GM12864 (cell line): ENCODE measurements at places on chromosomes 7 and 10.

DNA sequence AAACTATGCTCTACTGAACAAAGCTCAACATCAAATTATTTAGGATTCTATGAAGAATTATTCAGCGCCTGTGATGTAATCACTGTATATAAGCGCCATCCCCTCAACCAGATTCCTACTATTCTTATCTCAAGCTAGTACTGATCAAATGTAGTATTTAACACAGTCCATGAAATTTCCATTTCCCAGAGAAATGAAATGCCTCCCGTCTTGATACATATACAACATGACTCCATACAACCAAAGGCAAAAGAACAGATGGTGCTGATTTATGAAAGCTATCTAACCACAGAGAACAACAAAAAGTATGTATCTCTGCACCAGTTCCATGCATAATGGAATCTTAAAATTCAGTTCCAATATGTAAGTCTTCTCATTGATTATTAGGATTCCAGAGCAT is 406.1 kb downstream of the PARD3 start:
- DNase-seq = no peak

DNA sequence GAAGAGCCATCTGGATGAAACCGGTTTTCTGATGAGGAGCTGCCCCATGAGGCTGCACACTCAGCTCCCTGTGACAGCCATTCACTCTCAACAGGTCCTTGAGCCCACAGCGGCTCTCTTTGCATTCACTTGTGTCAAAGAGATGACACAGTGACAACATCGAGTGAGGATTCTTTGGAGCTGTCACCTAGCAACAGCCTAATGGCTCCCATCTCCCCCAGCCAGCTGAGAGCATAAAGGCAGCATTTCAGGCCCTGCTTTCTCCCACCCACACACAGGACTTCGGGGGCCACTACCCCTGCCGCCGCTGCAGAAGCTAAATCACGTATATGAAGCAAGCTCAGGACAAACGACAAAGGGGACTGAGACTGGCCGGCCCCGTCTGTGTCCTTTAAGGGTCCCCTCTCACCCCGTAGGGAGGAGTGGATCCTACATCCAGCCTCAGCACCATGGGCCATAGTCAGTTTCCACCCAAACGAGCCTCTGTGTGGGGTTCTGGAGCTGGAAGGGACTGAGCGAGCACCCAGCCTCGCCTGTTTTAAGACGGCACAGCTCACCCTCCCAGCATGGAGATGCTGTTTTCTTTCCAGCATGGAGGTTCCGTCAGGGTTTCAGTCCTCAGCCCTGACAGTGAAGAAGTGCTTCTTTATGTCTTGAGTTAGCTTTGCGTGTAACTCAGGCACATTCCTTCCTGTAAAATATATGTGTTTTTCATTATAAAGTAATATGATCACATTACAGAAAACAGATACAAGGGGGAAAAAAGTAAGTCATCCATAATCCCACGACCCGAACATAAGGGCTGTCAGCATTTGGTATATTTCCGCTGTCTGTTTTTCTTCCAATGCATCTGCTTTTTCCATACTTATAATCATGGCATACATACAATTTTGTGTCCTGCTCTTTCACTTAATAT is 4.9 kb downstream of the CPA4 start:
- no peak for DNase-seq

- DNase-seq = no peak
These were observed 41.9 kb upstream of the TPST1 start for GRCh38 chr7:66163186-66163610.

DNA sequence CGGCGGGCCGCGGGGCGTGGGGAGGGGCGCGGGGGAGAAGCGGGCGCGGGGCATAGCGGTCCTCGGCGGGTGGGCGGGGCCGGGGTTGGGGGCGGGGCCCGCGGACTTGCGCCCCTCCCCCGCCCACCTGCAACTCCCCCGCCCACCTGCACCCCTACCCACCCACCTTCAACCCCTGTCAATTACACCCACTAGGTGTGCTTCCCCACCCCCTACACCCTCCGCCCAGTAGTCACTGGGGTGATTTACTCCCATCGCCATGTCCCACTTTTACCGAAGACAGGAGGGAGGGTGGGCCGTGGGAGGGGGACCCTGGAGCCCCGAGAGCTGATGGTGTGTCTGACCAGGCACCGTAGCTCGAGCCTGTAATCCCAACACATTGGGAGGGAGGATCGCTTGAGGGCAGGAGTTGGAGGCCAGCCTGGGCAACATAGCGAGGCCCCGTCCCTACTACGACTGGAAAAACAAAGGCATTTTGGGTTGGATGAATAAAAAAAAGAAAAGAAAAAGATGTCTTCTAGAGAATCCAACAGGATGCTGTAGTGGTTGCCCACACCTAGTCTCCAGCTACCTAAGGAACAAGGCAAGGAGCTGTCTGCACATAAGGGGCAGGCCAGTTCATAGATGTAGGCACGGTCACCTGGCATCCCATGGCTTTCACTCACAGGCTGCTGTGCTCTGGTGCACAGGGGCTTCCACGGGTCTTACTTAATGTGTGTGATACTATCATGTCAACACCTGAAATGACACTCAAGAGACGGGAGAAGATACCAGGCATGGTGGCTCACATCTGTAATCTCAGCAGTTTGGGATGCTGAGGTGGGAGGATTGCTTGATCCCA is 761 bp downstream of the KCTD7 start:
- DNase-seq = no peak

DNA sequence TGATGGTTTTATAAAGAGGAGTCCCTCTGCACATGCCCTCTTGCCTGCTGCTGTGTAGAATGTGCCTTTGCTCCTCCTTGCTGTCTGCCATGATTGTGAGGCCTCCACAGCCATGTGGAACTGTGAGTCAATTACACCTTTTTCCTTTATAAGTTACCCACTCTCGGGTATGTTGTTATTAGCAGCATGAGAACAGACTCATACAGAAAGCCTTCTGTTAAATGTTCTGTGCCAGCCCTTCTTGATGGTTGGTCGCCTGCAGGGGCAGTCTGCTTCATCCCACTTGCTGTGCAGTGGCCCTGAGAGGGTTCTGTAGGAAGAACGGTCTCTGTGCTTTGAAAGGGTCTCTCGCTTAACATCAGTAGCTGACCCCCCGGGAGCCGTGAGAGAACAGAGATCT is 248.9 kb upstream of the IGFBP3 start:
- no peak for DNase-seq

- DNase-seq = no peak
These were observed 9.6 kb downstream of the IL2RA start for GRCh38 chr10:6052247-6053221.

- DNase-seq = no peak
These were observed 4.2 kb upstream of the HOXA10 start for GRCh38 chr7:27178366-27178765.

DNA sequence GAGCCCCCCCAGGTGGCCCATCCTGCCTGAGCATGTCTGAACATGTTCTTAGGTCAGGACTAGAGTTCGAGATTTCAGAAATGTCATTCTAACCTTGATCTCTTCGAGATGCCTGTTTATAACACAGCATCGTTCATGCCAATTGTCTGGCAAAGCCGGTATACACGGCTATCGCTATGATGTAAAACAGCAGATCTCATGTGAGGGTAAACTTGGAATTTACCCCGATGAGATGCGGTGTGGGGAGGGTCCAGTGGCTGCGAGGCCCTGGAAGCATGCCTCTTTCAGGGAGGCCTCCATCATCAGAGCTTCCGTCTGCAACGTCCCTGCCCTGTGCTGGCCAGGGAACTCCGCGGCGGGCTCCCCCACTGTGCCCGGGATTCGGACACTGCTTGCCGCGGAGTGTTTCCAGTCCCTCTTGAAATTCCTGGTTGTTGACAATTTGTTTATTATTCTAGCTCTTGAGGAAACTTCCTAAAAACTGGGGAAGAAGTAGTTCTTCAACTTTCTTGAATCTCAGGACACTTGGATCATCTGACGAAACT is 168.6 kb upstream of the RHEB start:
- no peak for DNase-seq

- DNase-seq = no peak
These were observed 409.0 kb upstream of the LRGUK start for GRCh38 chr7:133718131-133718530.

DNA sequence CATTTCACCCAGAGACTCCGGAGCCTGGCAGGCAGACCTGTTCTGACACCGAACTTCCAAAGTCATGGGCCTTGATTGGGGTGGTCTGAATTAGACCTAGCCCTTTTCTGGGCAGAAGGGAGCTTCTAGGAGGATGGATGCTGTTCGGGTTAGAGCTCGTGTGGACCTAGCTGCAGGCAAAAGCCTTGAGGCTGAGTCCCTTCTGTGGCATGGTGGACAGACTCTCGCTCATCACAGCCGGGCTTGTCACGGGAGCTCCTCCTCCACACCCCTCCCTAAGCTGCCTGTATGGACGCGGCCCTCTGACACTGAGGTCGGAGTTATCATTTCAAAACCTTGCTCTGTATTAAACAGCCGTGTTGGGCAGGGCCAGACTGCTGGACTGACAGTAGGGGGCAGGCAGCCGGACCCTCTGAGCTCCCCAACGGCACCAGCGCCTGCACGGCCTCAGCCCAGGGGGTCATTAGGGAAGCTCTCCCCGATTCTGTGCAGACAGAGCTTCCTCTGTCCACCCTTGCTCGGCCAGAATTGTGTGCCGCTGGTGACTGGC is 2.2 kb downstream of the IRF5 start:
- no peak for DNase-seq

GRCh38 chr10:113908236-113908635 is 53.8 kb downstream of the NHLRC2 start:
- DNase-seq = no peak

DNA sequence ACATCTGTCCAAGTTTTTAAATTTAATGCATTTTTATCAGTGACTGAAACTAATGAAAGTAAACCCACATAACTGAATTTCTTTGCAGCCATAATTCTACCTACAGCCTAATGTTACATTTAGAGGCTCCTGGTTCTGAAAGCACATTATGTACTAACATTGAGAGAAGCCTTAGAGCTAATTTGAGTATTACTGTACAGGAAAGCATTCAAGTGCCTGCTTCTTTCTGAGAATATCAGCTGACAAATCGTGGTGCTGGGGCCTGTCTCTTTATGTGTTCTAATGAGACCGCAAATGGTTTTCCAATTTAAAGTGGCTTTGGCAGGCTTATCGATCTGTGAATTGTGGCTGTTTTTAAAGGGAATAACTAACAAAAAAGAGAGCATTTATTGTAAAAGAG is 32.3 kb upstream of the DGKB start:
- DNase-seq = no peak

GRCh38 chr10:77685432-77685831 is 47.8 kb upstream of the KCNMA1 start:
- DNase-seq = no peak

DNA sequence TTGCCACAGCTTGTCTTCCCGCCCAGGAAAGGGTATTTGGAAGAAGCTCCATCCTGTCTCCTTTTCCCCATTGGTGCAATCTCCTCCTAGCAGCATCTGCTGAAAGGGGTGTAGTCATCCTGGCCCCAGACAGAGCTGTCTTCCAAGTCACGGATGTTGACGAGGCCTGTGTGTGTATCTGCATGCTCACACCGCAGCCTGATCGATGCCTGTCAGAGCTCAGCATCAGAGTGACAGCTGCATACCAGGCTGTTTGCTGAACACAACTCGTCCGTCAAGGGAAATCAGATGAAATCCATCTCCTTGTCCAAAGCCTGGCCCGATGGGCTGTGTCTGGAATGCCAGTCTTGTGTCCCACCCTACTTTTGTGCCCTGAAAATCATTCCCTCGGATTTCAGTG is 21.2 kb upstream of the LRRC4 start:
- no peak for DNase-seq

DNA sequence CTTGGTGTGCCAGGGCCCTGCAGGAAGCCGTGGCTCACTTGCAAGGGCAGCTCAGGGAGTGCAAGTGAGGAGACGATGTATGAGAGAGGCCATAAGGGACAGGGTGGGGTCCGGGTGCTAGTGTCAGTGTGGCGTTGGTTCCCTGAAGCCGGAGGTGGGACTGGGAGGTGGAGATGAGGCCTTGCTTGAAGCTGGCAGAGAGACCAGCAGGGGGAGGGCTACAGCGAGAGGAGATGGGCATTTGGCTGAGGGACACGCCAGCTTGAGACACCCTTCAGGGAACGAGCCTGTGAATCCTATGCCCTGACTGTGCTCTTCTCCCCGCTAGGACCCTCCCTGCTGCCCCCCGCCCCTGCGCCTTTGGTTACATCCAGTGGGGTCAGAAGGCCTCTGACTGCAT is 529.1 kb downstream of the TCERG1L start:
- DNase-seq = no peak

DNA sequence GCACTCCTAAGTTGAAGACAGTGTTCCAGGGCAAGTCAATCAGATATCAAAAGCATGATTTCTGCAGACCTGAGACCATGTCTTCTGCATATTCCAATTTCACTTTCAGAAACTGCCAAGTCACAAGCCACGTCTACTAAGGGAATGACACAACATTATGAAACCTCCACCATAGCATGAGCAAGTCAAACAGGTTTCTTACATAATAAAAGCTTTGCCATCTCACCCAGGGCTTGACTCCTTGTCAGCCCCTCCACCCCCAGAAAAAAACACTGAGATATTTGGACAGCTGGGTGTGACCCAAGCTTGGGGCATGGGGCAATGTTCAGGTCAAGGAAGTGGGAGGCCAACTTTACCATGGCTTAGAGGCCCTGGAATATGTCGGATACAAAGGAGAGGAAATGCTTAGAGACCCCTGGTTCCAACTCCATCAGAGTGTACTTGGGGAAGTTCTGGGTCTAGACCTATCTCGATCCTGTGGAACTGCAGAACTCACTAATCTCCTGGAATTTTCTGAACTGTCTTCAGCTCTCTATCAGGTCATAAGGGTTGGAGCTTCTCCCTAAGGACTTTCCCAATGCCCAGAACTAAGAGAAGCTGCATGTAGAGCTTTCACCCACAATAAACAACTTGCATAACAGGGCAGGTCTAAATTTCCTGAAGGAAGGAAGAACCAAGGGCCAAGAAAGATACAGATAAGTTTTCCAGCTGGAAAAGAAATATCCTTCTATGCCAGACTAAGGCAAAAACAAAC is 80.6 kb upstream of the NAMPT start:
- DNase-seq = peak; percentile 48

GRCh38 chr7:1669064-1669951 is 769 bp upstream of the ELFN1 start:
- no peak for DNase-seq

GRCh38 chr10:65110009-65110408 is 1588.8 kb downstream of the REEP3 start:
- no peak for DNase-seq

DNA sequence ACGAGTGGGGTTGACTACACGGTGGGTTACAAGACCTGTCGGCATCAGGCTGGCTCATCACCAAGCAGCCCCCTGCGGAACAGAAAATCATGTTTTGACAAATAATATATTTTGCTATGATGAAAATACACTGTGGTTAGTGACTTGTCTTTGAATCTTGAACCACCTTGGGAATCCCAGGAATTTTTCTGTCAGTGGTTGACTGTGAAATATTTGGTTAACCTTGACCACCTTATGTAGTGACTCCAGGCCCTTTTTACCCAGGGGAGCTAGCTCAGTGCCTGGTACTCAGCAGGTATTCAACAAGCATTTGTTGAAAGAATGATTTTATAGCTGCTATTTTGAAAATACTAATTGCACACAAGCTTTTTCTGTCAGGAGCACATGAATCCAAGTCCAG is 406.0 kb downstream of the PHF14 start:
- DNase-seq = no peak

GRCh38 chr10:72104472-72105097 is 16.2 kb upstream of the SPOCK2 start:
- no peak for DNase-seq
